ENCODE measurements at places on chromosomes 11 and 22.
A peak's percentile ranks its signal among the peaks of the same experiment; 100 is the strongest.

DNA sequence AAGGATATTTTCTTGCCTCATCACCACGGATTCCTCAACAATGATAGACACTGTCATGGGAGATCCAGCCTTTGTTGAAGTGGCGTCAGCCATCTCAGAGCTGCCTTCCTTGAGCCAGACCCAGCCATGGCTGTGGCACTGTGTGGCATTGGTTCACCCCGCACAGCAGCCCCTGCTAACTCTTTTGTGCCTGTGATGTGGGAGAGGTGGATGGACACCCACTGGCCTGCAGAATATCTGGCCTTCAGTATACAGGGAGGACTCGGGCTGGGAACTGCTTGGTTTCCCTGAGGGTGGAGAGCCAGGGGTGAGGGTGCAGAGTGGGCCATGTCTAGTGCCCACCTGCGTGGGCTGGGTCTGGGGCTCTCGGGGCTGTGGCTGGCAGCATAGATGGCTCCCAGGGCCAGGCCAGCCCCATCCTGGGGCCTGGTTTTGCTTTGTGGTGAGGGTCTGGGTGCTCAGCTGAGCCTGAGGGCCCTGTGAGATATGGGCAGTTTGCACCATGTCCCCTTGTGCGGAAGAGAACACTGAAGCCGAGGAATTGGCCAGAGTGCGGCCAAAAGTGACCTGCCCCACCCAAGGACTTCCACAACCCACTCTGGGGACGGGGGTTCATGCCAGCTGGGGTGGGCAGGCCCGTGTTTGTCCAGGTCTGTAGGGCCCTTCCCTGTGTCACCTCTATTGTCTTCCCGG is 6.1 kb downstream of the CLDN5 start:
- no peak for DNase-seq

DNA sequence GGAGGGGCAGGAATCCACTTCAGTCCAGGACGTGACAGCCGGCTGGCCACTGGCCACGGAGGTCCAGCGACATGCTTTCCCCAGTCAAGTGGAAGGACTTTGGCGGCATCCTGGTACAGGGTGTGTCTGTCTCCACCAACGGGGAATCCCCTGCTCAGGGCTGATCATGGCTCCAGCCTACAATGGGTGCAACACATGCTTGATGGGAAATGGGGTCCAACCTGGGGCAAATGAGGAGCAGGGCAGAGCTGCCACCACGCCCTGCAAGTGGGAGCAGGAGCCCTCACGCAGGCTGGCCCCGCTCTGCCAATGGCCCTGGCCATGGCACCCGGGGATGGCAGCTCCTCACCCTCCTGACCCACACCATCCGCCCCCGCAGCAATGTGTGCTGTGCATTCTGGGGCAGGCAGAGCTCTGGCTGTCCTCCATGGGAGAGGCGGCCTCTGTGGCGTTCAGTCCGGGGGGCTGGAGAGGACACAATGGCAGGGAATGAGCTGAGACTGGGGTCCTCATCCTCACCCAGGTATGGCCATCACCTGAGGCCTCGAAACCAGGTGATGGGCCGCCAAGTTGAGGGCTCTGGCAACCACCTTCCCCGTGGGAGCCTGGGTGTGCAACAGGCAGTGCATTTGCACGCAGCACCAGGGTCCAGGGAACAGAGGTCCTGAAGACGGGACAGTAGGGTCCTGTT is 5.8 kb upstream of the SEPTIN5 start:
- DNase-seq: no peak

- DNase-seq: no peak
Measured at GRCh38 chr22:38219632-38220031, 17.8 kb downstream of the MAFF start.

DNA sequence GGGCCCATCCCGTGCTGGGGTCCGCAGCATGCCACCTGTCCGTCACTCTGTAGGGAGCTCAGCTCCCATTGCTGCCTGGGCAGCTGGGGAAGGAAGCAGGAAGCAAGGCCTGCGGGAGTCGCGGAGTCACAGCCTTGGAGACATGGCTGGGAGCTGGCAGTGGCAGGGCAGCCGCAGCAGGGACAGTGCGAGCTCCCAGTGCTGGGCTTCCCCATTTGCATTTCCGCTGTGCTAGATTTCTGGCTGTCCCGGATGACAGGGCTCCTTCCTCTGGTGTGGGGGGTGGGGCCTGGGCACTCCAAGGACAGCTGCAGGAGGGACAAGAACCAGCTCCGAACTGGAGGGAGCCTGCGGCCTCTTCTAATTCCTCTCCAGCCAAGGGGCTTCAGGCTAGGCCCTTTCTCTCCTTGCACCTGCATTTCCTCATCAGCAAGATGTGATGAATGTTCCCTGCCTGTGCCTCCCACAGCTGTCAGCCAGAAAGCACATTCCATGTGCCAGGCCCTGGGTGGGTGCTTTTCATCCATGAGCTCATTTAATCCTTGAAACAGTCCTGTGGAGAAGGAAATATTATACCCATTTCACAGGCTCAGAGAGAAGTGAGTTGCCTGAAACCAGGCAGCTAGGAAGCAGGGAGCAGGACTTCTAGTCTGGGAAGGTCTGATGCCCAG is 48.0 kb downstream of the MYO7A start:
- DNase-seq: no peak

- no peak for DNase-seq
Measured at GRCh38 chr22:50547263-50547985, 1.7 kb downstream of the KLHDC7B start.

DNA sequence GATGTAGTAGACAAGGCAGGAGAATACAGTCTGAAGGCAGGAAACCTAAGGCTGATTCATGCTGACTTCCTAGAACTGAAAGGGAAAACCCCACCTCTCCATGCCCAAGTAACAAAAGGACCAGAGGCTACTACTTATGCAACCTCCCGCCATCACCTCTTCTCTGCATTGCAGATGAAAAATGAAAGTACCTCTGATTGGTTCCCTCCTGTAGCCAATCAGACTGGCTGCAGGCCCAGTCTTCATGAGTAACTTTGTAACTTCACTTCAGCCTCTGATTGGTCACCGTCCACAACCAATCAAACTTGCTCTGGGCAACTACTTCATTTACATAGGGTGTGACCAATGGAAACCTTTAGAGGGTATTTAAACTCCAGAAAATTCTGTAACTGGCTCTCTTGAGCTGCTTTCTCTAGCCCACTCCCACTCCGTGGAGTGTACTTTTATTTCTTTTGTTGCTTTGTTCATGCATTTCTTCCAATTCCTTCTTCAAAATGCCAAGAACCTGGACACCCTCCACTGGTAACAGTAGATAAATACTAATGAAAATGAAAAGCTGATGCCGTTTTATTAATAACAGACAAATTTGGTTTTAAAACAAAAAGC is 5.2 kb upstream of the MAP6 start:
- no peak for DNase-seq

- no peak for DNase-seq
Measured at GRCh38 chr11:70139785-70140410, 61.8 kb downstream of the ANO1 start.

DNA sequence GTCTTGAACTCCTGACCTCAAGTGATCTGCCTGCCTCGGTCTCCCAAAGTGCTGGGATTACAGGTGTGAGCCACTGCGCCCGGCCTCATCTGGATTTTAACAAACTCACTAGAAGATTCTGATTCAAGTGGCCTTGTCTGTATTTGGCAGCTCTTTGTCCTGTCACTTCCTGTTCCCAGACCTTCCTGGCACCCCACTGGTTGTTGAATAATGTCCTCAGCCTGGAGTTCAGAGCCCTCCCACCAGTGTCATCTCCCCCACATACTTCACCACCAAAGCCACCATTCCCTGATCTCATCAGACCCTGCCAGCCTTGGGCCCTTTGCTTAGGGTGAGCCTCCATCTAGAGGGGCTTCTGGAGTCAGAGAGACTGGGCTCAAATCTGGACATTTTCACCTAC is 3.3 kb downstream of the PELI3 start:
- no peak for DNase-seq

DNA sequence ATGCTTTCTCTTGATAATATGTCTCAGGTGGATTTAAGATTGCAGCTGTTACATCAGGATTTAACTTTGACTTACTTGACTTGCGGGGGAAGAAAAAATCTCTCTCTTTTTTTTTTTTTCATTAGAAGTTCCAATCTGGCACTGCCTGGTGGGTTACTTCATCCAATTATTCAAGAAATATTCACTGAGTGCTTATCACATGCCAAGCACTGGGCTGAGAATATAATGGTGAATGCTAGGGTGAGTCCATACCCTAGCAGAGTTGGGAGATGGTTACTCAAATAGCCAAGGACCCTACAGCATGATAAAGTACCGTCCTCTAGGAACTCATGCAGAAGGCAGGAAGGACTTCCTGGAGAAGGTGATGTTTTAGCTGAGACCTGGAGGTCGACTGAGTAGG is 57.9 kb upstream of the EIF3D start:
- DNase-seq: no peak

GRCh38 chr11:12270215-12270797 is 107.1 kb upstream of the PARVA start:
- DNase-seq: no peak

- DNase-seq: no peak
Measured at GRCh38 chr11:45079943-45080719, 66.3 kb upstream of the PRDM11 start.

DNA sequence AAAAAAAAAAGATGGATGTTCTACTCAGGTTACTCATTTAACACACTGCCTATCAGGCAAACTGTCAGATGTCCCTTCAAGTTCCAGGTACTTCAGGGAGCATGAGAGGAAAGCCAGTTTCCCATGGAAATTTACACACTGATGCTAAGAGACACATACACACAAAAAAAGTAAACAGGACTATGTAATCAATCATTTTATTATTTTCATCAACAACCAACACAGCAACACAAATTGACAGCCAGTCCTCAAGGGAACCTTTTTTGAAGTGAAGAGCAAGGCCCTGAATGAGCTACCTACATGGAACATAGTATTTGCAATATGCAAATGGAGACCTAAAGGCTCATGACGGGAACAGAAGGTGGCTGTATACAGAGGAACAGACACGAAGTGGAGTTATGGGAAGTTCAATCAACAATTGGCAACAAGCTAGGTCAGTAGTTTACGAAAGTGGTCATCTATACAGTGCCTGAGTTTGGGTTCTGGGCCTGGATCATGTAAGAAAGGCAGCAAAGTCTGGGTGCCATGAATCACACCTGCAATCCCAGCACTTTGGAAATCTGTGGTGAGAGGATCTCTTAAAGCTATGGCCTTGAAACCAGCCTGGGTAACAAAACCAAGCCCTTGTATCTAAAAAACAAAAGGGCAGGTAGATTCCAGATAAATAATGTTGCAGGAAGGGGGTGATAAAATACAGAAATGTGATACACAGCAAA is 12.6 kb upstream of the WDR74 start:
- no peak for DNase-seq

DNA sequence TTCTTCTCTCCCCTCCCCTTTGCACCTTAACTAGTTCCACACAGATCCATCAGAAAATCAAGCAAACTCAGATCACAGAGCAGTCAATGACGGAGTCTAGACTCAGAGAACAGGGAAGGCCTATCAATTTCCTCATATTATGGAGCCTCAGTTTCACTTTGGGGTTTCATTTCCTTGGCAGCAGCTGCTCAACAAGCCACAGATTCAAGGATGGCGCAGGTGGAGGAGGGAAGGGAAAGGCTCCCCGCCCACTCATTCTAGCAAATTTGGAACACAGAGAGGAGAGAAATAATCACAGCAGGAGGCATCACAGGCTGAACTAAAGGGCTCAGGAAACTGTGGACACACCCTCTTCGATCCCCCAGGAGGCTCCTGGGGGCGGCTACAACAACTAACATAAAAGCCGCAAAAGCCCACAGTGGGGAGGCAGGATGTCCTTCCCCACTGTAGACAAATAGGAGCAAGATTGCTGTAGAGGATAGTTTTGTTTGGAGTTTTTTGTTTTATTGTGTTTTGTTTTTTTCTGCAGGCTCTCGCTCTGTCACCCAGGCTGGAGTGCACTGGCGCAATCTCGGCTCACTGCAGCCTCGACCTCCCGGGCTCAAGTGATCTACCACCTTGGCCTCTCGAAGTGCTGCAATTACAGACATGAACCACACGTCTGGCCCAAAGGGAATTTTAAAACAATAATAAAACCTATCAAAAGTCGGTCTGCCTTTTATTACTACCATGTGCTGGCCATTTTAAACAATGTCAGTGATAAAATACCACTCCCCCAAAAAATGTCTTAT is 3.4 kb downstream of the PLAAT3 start:
- DNase-seq: peak; percentile 59

DNA sequence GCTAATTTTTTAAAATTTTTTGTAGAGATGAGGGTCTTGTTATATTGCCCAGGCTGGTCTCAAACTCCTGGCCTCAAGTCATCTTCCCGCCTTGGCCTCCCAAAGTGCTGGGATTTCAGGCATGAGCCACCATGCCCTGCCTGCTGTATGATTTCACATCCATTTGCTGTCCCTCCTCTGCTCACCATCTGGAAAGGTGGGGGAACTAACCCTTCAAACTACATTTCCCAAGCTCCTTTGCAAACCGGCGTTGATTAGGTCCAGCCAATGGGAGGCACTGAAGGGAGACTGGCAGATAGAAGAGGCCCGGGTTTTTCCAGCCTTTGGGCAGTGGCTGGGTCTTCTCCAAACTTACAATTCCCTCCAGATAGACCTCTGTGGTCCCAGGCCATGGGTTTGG is 19.3 kb downstream of the RFPL1 start:
- no peak for DNase-seq

DNA sequence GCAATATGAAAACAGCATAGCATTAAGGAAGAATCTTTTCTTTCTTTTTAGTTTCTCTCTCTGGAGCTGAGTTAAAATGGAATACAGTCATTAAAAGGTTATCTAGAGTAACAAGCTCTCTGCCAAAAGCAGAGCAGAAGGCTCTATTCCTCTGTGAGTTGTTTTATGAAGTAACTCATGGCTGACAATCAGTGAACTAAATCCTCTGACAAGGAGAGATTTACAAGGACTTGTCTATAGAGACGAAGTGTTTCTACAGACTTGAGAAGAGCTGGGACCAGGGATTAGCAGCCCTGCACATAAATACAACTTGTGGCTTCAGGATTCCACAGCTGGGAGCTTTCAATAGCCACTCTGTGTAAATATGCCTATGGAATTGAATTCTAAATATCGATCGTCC is 192.5 kb upstream of the RAG2 start:
- DNase-seq: no peak

DNA sequence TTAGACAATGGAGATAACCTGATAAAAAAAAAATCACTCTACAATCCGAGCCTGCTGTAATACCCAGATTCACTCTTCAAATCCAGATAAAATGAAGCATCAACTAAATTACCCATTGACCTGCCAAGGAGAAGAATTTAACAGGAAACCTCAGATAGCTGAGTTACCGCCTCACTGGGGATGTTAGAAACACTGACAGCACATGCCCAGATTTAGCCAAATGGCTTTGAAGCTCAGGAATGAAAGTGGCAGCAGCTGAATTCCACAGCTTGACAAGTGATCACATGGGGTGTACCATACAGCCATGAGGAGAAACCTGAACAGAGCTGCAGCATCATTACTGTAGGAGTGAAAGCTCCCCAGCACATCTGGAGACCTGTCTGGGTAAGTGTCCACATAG is 807.6 kb downstream of the DLG2 start:
- DNase-seq: no peak

GRCh38 chr11:134503100-134503499 is 91.1 kb upstream of the B3GAT1 start:
- peak; percentile 34 for DNase-seq

GRCh38 chr22:32589007-32589406 is 114.4 kb downstream of the FBXO7 start:
- no peak for DNase-seq

- DNase-seq: no peak
Measured at GRCh38 chr22:31120230-31120629, 2.5 kb upstream of the INPP5J start.

Data from sciatic nerve (tissue), 2 donors.